ENCODE measurements at places on chromosomes 2 and 18.

- no peak for DNase-seq
These were observed 42.3 kb upstream of the DOK6 start for GRCh38 chr18:69358212-69358895.

DNA sequence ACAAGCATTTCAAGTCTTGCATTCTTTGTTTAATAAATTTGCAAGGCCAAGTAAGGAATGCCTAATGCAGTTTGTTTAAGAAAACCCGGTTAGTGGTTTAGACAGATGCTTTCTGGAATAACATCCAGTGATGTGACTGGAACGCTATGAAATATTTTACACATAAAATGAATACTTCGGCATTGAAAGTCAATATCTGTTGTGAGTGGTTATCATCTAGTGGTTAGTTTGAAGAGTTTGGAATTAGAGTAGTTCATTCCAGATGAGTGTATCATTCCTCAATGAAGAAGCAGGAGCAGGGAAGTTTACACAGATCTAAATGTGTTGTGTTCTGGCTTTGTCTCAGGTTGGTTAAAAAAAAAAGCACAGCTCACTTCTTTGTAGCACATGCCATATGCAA lies 608.0 kb upstream of the PIK3C3 start:
- no peak for DNase-seq

GRCh38 chr2:27909901-27910300 lies 19.4 kb downstream of the BABAM2 start:
- no peak for DNase-seq

DNA sequence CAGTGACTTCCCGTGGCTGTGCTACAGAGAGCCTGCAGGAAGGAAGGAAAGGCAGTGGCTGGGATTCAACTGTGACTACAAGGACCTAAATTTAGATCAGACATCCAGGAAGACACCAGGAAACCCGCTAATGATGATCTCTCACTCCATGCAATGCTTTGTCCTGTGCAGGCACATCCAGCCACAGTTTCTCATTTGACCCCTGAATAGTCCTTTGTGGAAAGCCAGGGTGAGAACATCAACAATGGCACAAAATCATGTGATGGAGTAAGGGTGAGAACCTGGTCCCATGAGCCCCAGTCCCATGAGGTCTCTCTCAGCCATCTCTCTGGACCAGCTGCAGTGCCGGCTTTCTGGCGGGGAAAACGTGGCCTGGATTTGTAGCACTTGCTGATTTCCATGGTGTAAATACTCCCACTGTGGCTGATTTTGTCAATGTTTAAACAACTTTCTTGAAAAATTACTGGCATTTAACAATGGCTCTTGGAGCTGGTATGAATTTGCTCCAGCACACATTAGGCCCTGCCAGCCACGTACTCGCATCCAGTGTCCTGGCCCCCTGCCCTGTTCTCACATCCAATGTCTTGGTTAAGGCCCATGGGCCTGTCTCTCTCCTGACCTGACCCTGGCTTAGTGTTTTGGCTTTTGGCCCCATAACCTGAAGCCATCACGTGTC lies 159.0 kb upstream of the HAAO start:
- DNase-seq = no peak

DNA sequence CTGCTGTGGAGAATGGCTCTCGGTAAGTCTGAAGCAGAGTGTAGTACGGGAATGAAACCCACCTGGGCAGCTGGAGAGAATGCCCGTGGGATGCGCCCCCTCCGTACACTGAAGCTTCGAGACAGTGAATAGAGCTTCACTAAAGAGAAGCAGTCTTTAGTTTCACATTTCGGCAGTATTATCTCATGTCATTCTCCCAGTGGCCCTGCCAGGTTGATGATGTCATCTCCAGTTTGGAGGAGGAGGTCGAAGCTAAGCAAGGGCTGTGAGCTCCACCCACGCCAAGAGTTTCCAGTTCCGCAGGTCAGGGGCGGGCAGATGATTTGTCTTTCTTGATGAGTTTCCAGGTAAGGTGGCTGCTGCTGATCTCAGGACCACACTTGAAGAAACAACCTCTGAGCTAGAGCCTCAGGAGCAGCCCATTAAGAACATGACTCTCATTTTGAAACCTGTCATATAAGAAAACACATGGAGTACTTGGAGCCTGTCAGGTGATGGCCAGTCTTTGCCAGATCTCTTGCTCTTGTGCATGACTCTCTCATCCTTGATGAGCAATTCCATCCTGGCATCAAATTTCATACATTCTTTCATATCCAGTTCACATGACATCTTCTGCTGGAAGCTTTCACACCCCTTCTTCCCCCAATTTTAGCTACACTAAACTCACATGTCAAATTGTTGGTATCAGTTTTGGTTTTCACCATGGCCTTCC lies 475.0 kb downstream of the RNF144A start:
- DNase-seq = no peak

- DNase-seq = no peak
These were observed 2797.2 kb upstream of the TEKT4 start for GRCh38 chr2:92073815-92074548.

- no peak for DNase-seq
These were observed 140.3 kb downstream of the NRP2 start for GRCh38 chr2:205822579-205822978.

DNA sequence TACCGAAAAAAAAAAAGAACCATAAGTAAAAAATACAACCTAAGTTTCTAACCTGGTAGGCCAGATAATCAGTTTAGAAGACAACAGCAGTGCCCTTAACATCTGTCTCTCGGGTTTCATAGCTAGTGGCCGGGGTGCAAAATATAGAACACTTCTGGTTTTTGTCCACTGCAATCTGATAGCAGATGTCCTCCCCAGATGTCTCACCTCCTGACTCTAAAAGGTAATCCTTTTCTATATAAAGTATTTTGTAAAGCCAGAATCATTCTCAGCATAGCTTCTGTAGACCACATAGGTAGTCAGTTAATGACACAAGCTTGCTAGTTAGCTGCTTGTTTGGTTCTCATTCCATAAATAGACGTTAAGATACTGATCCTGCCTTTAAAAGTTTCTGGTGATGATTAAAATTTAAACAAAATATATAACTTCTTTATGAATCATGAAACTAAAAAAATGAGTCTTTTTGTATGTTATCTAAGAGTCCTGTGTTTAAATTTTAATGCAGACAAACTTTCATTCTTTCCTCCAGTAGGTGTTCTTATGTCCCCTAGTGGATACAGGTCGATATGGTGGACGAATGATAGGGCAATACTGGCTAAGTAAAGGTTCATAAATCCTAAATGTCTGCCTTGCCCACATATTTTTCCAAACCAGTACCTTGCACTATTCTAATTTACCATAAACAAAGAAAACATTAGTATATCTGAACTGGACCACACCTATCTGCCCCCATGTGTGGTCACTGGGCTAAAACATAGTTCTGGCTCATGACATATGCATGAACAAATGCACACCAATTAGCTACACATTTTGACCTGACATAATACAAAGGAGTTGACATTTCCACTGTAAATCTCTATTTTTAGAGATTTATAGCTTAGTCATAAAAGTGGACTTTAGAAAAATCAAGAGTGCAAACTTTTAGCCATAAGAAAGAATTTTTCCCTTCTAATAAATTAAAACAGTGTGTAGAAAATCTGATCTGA lies 171.0 kb downstream of the SRBD1 start:
- no peak for DNase-seq

DNA sequence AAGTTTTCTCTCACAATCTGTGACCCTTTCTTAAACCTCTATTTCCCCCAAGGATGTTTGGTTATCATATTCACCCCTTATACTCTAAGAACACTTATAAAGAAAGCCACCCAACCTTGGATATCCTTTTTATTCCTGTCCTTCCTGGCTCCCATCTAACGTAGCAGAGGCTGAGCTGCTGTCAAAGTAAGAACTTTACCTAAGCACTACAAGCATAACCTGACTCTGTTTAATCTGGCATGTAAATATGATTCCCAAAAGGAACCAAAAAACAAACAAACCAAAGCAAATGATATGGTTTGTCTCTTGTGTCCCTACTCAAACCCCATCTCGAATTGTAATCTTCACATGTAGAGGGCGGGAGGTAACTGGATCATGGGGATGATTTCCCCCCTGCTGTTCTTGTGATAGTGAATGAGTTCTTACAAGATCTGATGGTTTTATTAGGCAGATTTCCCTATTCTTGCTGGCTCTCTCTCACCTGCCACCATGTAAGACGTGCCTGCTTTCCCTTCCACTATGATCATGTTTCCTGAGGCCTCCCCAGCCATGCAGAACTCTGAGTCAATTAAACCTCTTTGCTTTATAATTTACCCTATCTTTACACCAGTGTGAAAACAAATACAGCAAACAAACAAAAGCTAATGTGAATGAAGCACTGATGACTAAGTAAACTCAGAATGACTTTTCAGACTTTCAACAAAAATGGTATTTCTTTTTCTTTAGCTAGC lies 72.7 kb upstream of the SPOPL start:
- DNase-seq = no peak

GRCh38 chr18:36732264-36732663 lies 96.5 kb downstream of the TPGS2 start:
- no peak for DNase-seq

DNA sequence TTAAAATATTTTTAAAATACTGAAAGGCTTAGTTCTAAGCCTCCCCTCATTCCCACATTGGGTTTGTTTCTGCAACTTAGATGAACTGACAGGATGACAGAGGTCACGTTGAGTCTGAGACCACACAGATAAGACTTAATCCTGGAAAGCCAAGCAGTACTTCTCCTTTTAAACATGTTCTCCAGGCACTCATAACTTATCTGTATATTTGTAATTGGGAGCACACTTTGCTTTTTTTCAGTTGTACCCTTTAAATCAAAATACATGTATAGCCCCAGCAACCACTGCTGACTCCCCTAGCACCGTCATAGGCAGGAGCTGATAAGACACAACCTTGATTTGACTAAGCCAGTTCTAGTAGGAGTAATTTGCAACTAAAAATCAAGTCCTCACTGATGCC lies 394.8 kb downstream of the PID1 start:
- DNase-seq = no peak

DNA sequence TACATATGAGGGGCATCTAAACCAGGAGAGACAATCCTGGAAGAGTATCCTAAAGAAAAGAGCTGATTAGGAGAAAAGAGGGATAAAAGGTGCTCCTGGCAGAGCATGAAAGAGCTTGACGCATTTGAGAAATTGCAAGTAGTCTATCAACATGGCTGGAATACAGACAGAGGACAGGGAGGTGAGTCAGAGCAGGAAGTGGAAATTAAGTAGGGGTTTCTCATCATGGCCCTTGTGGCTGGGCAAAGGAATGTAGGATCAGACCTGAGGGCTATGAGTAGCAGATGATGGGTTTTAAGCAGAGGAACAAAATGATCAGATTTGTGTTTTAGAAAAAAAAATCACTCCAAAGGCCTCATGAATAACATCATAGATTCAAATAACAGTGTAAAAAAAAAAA lies 49.2 kb upstream of the UGP2 start:
- no peak for DNase-seq

DNA sequence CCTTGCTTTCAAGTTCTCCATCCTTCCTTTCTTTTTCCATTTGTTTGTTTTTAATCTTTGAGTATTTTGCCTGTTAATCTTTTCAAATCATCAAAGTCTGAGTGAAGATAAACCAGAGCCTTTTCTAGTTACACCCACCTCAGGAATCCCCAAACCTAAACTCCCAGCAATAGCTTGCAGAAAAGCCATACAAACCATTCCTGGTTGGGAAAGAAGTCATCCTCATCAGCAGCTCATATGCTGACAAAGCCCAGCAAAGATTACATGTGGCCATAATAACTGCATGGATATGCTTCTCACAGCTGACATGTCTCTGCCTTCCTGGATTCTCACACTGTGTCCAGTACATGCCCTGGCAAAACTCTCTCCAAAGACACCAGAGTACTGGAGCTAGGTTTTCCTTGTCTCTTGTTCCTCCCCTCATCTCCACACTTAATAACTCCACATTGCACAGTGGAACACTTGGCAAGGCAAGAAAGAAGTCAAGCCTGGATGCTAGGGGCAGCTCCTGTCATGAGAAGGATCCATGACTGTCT lies 126.4 kb upstream of the TLK1 start:
- no peak for DNase-seq

- DNase-seq = no peak
These were observed 72.5 kb downstream of the XIRP2 start for GRCh38 chr2:166960702-166961270.

DNA sequence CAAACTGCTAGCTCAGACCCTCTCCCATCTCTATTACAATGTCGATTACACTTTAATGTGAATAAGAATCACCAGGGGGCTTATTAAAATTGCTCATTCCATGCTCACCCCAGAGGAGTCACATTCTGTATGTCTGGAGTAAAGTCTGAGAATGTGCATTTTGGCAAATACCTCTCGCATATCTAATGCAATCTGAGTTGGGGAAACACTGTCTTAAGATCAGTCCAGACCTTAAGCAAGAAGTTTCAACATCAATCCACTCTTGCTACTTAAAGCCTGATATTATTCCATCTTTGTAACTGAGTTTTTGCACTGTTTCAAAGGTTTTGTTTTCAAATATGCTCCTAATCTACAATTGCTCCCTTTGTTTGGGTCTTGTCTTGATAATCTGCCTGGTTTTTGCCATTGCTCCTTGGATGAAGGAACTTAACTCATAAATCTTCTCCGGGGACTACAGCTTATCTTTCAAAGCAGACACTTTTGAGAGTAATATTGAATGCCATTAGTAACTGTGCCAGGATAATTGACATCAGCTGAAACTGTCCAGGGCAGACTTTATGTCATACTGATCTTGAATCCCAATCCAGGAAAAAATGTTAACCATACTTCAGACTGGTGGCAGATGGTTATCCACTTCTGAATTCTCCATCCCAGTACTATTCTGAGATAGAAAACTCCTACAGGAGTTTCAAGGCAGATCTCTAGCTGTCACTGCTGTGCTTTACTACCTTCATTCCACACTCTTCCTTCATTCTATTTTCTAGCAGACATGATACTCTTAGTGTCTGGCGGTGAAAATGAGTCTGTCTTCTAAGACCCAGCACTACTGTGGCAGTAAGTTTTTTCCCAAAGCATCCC lies 200.9 kb downstream of the ERBB4 start:
- no peak for DNase-seq

- DNase-seq = no peak
These were observed 653 bp downstream of the MRPS9 start for GRCh38 chr2:105038383-105039061.

DNA sequence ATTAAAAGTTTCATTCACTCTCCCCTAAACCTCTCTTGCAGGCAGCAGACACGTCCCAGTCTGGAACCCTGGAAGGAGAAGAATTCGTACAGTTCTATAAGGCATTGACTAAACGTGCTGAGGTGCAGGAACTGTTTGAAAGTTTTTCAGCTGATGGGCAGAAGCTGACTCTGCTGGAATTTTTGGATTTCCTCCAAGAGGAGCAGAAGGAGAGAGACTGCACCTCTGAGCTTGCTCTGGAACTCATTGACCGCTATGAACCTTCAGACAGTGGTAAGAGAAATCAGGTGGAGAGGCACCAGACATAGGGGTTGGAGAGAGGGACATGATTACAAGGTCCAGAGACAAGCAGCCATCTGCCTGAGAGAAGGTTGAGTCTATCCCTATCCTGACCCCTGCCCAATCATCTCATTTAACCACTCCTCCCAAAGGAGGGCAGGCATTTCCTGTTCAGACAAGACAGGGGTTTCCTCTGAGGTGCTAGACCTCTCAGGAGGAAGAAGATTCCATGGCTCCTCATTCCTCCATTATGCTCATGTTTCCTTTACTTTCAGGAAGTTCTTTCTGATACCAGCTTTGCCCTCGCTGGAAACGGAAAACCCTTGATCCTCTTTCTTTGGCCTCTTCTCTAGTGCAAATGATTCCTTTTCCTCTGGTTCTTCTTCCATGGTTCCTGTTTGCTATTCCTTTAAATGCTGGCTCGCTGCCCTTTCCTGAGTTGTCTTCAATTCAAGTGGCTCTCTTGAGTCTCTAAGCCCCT lies 15.1 kb downstream of the PLCD4 start:
- no peak for DNase-seq

- no peak for DNase-seq
These were observed 1.1 kb downstream of the TFCP2L1 start for GRCh38 chr2:121283670-121284462.
